Calu3 (cell line): ENCODE measurements at places on chromosomes 13 and 19.
A peak's percentile ranks its signal among the peaks of the same experiment; 100 is the strongest.

DNA sequence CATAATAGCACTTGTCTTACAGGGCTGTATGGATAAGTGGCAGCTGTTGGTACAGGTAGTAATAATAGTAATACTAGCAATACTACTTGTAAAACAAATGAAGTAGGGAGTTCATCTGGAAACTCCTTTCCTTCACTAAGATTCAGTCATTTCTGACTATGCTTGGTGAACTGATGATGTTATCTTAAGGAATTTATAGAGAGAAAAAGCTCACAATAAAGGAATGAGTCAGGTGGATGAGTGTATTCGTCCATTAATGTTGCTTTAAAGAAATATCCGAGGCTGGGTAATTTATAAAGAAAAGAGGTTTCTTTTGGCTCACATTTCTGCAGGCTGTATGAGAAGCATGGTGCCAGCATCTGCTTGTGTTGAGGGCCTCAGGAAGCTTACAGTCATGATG, 477.3 kb downstream of the KLF12 start:
- no peak for DNase-seq

DNA sequence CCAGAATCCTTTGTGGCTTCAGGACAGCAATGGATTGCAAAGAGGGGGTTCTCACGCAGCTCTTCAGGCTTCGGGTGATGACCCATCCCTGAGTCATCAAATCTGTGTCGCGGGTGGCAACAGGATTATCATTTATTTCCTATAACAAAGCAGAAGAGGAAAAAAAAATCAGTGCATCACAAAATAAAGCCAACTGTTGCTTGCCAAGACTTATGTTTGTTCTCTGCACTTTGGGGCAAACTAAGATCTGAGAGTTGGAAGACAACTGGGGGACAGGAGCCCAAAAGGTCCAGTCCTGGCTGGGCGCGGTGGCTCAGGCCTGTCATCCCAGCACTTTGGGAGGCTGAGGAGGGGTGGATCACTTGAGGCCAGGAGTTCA, 6.4 kb downstream of the GNA15 start:
- DNase-seq: no peak

GRCh38 chr19:38307076-38307475, 3.0 kb downstream of the C19orf33 start:
- no peak for DNase-seq

- peak; percentile 96 for DNase-seq
Observed at GRCh38 chr19:51688671-51689571, 4.2 kb upstream of the SPACA6 start.

DNA sequence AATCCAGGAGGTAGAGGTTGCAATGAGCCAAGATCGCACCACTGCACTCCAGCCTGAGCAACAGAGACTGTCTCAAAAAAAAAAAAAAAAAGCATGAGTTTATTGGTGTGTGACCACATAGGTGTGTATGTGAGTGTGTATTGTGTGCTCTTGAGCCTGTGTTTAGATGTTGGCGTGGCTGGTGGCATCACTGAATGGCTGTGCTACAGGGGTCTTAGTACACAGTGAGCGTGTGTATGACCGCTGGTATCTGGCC, 2.5 kb downstream of the SLC1A5 start:
- no peak for DNase-seq

GRCh38 chr19:54630782-54631181, 498 bp downstream of the LILRB1 start:
- no peak for DNase-seq

- DNase-seq: no peak
Observed at GRCh38 chr13:24135674-24136300, 24.7 kb upstream of the SPATA13 start.

GRCh38 chr19:4380254-4380727, 20.1 kb downstream of the SH3GL1 start:
- no peak for DNase-seq

- no peak for DNase-seq
Observed at GRCh38 chr13:20073775-20074174, 87.1 kb downstream of the GJA3 start.

DNA sequence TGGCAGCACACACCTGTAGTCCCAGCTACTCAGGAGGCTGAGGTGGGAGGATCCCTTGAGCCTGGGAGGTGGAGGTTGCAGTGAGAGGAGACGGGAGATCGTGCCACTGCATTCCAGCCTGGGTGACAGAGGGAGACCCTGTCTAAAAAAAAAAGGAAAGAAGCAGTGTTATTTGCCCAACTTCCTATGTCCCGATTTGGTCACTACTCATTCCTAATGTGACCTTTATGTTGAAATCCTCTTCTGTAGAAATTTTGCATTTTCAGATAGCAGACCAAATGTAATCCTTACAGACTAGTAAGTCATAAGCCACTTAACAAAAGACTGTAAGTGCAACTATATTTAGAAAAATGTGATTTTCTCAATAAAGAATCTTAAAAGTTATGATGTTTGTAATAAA, 18.2 kb upstream of the STK24 start:
- DNase-seq: no peak

- no peak for DNase-seq
Observed at GRCh38 chr19:58521651-58522050, 2.0 kb upstream of the ZBTB45 start.

DNA sequence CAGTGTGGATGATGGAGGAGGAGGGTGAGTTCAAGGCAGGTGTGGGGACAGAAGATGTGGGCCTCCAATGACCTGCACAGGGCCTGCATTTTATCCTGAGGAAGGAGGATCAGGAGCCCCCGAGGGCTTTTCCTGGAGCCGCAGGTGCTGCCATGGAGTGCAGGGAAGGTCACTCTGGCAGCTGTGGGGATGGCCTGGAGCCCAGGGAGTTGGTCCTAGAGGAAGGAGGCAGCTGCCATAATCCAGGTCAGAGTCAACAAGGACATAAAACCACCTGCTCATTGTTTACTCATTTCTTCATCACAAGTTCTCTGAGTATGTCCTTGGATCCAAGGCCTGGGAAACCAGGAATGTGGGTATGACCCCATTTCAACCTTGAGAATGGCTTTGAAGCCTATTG, 87.2 kb downstream of the SCGB2B2 start:
- DNase-seq: no peak

- DNase-seq: no peak
Observed at GRCh38 chr13:21717817-21718216, 46.9 kb downstream of the FGF9 start.

- DNase-seq: no peak
Observed at GRCh38 chr19:41910240-41910991, 17.8 kb downstream of the ERFL start.

- no peak for DNase-seq
Observed at GRCh38 chr13:99281811-99282263, 23.7 kb upstream of the GPR18 start.

GRCh38 chr13:41296879-41297646, 14.0 kb upstream of the NAA16 start:
- DNase-seq: no peak

DNA sequence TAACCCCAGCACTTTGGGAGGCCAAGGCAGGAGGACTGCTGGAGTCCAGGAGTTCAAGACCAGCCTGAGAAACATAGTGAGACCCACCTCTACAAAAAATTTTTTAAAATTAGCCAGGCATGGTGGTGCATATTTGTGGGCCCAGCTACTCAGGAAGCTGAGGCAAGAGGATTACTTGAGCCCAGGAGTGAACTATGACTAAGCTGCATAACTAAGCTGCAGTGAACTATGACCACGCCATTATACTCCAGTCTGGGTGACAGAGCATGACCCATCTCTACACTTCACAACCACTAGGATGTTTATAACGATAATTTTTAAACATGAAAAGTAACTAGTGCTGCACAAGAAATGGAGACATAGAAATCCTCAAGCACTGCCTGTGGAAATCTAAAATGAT, 352.7 kb upstream of the SGCG start:
- DNase-seq: no peak

DNA sequence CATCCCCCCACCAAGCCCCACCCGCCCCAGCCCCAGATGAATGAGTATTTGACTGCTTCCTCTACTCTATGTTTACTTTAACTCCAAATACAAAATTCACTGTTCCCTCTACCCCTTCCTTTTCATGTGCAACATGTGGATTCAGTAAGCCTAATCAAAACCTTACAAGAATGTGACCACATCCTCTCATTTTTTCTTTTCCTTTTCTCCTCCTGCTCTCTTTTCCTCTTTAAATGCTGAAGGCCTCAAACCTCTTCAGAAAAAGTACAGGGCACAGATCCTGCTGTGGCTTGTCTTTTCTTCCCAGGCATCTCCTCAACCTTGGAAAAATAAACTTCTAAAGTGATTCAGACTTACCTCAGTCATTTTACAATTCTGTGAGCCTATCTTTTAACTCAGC, 119.0 kb downstream of the MYCBP2 start:
- DNase-seq: no peak

GRCh38 chr13:76790980-76791819, 95.0 kb downstream of the KCTD12 start:
- DNase-seq: no peak

DNA sequence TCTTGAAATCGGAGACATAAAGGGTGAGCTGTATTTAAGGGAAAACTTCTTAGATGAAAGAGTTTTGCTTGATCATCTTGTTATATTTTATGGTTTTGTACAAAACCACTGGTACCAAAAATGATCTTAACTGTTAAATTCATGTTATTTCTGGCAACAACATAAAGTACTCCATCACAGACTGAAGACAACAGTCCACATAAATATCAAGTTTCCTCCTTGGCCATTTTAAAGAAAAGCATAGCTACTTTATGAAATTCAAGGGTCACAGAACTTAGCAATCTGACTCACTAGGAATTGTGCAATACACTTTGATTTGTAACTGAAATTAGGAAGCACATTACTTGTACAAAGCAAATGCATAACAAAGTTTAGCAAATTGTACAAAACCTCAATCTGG, 66.3 kb downstream of the TBC1D4 start:
- no peak for DNase-seq

DNA sequence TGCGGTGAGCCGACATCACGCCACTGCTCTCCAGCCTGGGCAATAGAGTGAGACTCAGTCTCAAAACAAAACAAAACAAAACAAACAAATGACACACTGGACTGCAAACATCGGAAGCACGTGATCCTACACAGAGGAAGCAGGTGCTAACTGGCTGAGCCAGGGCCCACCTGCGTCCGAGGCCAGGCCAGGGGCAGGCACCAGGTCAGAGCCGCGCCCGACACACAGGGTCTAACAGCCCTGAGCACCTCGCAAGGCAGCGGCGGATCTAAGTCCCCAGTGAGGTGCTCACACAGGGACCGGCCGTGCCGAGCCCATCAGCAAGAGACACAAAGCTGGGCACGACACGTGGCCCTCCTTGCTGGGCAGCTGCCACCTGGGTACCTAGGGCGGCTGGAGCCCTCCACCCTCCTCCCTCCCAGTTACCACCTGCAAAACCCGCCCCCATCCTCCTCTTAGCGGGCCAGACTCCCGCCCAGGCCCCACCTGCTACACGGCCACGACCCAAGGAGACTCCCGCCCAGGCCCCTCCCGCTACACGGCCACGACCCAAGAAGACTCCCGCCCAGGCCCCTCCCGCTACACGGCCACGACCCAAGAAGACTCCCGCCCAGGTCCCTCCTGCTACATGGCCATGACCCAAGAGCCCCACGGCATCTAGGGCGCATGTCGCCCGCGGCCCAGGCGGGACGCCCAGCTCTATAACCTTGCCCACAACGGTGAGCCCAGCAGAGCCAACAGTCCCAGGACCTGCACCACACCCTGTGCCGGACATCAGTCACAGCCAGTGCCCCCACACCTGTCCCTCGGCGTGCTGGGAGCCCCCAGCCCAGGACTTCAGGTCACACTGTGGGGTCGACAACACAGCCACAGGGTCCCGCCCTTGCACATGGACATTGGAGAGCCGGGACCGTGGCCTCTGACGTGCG, 15.6 kb downstream of the AP3D1 start:
- DNase-seq: no peak

GRCh38 chr13:44088991-44089413, 209.3 kb downstream of the LACC1 start:
- DNase-seq: no peak

- DNase-seq: no peak
Observed at GRCh38 chr13:71156550-71156949, 710.5 kb downstream of the DACH1 start.

DNA sequence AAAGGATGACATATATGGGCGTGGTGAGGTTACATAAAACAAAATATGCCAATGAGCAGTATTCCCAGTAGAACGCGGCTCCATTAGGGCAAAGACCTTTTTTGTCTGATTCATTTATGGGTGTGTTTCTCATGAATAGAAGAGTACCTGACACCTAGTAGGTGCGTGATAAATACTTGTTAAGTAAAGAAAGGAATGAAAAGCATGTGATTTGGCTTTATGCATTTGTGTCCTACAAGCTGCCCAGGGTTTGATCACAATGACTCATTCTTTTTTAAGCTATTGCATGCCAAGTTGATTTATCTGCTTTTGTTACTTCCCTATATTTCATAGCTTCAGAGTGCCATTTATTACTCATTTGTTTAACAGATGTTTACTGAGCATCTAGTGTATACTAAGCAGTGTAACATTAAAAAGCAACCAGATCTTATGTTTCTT, 19.1 kb upstream of the KCTD4 start:
- DNase-seq: peak; percentile 28

GRCh38 chr19:36838784-36839324, 667 bp upstream of the ZNF790 start:
- DNase-seq: no peak

- DNase-seq: peak; percentile 22
Observed at GRCh38 chr19:54096617-54097106, 3.9 kb downstream of the OSCAR start.

DNA sequence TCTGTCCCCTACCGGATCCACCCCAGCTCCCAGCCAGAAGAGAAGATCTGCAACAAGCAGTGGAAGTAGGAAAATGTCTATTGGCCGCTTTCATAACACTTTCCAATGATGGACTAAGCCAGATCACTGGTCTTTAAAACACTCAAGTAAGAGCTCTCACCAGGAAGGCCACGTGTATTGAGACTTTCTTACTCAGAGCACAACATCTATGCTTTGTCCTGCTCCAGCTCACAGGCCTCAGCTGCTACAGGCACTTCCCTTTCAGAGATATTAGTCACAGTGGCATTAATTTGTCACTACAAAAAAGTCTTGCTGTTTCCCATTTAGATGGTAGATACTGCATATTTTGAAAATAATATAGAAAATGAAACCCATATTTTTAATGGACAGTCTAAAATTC, 164.2 kb downstream of the ABCC4 start:
- no peak for DNase-seq

DNA sequence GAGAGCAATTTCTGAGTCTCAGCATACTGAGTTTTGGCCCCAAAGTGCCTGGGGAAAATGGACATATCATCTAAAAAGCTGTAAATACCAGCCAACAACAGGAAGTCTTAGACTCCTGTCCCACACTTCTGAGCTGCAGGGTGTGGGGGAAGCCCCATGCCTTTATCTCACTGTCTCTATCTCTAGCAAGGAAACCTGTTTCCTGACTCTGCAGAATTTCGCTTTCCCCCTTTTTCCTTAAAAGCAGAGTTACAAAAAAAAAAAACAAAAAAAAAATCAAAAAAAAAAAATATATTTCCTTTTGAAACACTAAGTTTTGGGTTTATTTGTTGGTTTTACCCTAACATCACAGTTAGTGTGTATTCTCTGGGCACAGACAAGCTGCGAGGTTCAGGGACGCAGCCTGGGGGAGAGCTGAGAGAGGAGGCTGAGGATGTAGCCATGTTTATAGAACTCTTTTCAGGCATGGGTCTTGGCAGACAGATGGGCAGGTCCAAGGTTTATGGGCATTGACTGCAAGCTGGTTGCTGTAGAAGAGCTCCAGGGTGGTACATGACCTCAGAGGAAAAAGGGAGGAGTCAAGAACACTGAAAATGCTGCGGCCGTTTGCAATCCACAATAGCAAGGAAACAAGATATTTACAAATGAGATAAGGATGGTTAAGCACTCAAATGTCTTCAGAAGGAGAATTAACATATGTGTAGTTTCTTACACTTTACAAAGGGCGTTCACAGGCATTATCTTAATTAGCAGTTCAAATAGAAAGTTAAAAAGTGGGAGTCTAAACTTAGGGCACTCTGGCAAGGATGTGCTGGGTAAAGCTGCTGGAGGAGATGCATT, 4.9 kb downstream of the MBNL2 start:
- DNase-seq: no peak
